ENCODE measurements at places on chromosomes 5 and 9.

DNA sequence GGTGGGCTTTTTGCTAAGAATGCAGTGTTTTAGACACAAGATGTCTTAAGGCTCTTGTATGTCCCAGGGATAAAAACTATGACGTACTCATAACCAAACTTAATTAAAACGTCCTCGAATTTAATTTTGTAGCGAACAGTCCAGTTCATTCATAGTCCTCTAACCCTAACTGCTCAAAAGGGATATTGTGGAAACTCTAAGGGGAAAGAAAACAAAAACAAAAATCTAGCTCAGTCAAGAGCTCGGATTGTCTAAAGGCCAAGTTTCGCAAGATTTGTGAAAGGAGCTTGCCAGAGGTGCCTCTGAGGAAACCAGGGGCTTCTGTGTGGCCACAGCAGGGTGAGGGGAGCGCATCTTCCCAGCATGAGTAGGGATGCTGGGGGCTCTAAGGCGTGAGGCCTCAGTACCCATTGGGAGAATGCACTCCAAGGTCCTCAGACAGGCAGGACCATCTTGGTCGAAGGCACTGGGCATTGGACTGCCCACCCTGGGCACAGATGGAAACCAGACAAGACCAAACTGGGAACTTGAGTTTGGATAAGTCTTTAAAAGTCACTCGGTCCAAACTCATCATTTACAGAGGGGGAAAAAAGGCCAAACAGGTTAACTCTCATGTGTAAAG, 71.8 kb downstream of the PRRT1B start:
- no peak for DNase-seq

DNA sequence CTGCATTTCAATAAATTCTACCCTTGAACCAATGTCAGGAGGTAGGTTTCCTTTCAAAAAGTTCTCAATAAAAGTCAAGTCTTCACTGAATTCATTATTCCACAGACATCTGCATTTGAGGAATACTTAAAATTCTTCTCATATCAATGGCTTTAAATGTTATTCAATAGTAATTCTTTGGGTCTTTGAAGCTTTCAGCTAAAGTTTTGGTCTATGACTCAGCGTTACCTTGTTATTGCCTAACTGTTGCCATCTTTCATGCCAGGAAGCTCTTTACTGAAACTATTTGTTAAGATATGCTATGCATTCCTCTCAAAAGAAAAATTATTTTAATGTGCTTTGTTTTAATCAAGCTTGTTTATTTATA, 170.5 kb downstream of the NNT start:
- DNase-seq: no peak

DNA sequence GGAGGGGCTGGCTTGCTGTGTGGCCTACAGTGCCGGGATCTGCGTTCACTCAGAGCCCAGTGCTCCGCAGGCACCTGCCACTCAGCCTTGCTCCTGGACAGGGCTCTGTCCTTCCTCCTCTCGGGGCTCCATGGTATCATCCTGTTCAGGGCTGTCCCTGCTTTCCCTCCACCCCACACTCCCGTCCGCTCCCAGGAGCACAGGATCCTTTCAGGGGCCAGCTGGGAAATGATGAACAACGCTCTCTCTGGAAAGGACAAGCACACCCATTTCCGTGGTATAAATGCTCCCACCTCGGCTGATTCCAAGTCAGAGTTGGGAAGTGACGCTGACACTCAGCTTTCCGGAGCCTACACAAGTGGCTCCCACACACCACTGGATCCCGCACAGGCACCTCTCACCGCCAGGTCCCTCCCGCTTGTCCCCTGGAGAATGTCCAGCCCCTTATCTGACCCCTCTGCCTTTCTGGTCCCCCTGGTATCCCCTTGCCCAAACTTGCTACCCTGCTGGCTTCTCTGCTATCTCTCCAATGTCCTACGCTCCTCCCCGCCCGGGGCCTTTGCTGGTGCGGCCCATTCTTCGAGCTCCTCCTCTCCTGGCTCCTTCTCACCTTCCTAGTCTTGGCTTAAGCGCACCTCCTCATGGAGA, 21.3 kb downstream of the HMCN2 start:
- no peak for DNase-seq

- DNase-seq: no peak
Measured at GRCh38 chr5:142542906-142543305, 143.0 kb downstream of the FGF1 start.

DNA sequence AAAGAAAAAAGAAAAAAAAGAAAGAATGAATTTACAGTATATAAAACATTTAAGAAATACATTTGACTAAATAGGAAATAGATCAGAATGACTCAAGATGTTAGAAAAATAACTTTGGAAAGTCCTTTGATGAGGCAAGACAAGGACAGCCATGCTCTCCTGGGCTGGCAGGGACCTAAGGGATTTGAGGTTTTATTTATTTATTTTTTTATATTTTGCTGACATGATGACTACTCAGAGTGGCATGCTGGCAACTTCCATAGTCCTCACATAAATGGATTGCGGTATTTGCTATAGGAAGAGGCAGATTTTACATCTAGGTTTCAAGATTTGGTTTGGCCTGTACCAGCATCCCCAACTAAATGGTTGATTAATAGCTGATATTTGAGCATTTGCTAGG, 17.7 kb downstream of the SLC28A3 start:
- DNase-seq: no peak

DNA sequence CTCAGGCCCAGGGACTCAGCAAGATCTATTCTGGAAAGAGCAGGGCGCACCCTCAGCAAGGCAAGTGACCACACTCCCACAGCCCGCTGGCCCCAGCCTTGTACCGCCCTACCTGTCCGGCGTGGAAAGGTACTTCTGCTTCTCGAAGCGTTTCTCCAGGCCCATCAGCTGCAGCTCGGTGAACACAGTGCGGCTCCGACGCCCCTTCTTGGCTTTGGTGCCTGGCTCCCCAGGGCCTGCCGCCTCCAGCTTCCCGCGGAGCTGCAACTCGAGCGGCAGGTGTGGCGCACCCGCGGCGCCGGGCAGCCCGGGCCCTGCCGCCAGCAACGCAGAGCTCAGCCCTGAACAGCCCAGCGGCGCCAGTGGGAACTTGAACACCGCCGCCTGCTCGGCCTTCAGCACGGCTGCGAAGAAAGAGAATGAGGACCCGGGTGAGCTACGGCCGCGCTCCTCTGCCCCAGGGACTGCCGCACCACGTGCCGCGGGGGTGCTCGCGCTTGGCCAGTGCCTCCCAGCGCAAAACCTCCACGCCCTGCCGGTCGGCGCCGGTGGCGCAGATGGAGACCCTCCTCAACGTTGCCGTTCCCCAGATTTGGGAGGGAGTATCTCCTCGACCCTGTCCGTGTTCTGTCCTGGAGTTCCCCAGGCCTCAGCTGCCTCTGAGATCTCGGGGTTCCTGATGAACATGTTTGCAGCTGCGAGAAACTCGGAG, 2.2 kb downstream of the BARX1 start:
- no peak for DNase-seq

- no peak for DNase-seq
Measured at GRCh38 chr5:44387406-44387805, 1.8 kb downstream of the FGF10 start.

GRCh38 chr9:133056533-133056932, 5.2 kb upstream of the CEL start:
- DNase-seq: no peak

GRCh38 chr9:114889802-114890224, 40.6 kb downstream of the TNFSF8 start:
- DNase-seq: no peak

DNA sequence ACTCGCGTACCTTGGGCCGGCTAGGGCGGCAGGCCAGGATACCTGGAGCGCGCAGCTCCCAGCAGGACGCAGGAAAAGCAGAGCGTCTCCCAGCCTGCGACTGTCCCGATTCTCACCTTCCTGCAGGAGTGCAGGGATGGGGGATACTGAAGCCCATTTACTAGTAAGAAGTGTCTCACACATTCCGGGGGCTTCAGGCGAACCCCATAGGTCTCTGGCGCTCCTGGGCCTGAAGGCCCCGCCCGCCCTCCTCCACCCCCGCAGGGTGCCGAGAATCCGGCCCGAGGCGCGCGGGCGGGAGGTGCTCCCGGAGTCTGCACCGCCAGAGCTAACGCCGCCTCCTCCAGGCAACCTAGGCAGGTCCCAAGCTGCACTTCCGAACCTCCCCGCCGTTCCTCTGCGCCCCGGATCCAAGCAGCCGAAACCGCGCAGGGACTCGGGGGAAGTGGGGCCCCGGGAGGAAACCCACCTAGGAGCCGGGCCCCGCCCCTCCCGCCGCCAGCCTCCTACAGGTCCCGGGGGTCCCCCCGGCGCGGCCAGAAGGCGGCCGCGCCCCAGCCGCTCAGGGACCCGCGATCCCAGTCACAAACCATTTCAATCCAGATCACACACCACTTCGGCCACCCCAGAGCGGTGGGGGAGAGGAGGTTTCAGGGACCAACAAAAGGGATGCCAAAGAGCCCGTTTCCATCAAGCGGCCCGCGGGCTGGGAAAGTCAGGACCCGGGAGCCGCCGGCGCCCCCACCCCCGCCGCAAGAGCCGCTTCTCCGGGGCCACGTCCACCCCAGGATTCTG, 1.2 kb downstream of the ROR2 start:
- DNase-seq: no peak

DNA sequence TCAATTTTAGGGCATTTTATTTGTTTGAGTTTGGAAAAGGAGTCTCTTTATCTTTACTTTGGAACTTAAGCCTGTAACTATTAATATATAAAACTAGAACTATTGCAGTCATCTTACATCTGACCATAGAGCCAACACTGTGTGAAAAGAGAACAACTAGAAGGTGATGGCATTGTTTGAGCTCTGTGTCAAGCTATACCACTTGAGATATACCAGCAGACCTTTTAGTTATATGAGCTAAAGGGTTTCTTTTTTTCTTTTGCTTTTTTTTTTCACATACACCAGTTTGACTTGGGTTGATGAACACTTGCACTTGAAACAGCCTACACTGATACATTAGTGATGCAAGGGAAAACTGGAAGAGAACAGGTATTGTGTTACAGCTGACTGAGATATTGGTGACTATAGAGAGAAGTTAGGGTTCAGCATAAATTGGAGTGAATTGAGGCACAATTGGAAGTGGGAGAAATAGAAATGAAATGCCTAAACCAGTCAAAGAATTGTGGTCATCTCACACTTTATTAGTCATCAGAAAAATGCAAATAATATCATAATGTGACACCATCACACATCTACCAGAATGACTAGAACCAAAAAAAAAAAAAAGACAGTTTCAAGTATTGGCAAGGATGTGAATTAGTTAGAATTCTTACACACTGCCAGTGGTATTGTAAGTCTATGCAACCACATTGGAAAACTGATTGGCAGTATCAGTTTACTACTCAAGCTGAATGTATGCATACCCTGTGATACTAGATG, 60.9 kb downstream of the ADRB2 start:
- no peak for DNase-seq

GRCh38 chr9:27499451-27499850, 24.6 kb upstream of the IFNK start:
- no peak for DNase-seq

GRCh38 chr9:99044827-99045226, 60.1 kb upstream of the TGFBR1 start:
- DNase-seq: no peak

- DNase-seq: no peak
Measured at GRCh38 chr5:54263447-54263846, 46.9 kb downstream of the ARL15 start.
